ENCODE measurements at places on chromosomes 11 and 22.

DNA sequence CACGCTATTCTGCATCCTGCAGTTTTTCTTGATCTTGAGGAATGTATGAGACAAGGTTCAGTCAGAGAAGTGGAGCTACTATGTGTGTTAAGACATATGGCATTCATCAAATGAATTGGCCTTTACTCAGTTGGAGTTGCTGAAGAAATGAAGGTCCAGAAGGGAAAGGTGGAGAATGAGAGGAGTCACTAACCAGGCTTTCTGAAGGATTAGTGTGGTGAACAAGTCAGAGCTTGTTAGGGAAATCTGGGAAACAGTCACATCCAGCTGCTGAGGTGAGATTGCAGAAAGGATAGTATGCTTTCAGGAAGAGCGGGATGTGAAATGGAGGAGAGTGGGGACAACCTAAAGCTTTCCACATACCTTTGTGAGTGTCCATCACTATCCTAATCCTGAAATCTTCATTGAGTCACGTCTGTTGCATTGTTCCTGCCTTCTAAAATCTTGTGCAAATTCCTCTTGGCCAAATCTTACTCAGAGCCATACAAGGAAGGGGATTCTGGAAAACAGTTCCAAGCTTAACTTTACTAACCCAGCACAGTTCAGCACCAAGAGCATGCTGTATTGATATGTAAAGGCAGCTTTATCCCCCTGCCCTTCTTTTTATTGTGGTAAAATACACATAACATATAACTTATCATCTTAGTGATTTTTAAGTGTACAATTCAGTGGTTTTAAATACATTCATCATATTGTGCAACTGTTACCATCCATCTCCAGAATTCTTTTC, 11.4 kb upstream of the PITPNB start:
- DNase-seq, result no peak

DNA sequence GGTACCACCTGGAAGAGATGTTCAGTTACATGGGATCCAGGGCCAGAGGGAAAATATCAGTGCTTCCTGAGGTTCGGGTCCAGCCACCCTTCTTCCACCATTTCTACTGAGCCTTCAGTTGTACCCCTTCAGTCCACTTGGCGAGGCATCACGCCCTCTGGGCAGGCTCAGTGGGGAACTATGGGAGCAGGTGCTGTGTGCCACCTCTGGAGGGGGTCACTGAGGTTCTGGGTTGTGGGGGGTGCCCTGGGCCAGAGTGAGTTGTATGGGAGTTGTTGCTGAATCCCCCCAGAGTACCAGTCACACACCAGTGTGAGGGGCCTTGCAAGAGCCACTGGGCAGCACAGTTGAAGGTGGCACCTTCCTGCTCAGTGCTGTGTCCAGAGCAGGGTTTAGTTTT, 2.7 kb upstream of the SREBF2 start:
- DNase-seq, result no peak

DNA sequence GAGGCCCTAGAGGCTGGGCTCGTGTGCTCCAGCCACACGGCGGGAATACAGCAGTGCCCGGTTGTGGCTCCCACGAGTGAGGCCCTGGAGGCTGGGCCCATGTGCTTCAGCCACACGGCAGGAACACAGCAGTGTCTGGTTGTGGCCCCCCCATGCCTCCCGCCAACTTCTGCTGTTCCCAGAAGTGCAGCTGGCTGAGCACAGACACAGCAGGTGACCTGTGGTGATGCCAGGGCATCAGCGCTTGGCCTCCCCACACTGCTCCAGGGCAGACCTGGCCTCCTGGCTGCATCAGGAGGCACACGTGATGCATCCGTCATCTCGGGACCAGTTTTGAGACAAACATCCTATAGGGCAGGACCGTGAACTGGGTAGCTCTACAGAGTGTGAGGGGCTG, 110.3 kb downstream of the KCNQ1OT1 start:
- no peak for DNase-seq

- DNase-seq, result no peak
Observed at GRCh38 chr11:115420505-115420904, 83.7 kb downstream of the CADM1 start.

- no peak for DNase-seq
Observed at GRCh38 chr11:2537896-2538724, 93.3 kb downstream of the KCNQ1 start.

GRCh38 chr11:5285703-5286340, 15.9 kb downstream of the OR51B4 start:
- DNase-seq, result no peak

DNA sequence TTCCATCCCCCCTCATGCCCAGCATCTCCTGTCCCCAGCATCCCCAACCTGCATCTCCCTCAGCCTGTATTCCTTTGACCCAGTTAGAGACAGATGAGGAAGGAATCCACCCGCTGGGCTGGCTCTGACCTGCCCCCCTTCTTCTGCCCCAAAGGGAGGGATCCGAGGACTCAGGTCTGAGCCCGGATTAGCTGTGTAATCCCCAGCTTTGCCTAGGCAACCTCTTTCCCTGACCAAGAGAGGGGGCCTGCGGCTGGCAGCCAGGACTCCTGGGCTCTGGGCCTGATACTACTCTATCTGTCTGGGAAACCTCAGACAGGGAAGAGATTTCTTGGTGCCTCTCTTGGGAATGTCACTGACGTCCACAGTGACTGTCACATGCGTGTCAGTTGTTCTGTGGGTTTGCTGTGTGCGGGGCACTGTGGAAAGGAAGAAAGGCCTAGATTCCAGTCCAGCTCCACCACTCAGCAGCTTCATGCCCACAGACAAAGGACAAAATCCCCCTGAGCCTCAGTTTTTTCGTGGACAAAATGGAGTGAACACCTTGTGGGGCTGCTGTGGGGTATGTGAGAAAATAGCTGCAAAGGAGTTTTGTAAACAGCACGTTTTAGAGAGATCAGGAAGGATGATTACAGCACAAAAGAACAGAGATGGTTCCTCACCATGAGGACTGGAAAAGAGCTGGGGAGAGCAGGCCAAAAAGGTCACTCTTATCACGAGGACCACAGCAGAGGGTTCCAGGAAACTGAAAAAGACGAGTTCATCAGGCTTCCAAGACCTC, 1.3 kb upstream of the NDUFV1 start:
- no peak for DNase-seq

- DNase-seq, result no peak
Observed at GRCh38 chr22:36913427-36914389, at the start of gene CSF2RB. Gene CSF2RB (plus strand): TSS chr22:36913628. CDS start chr22:36922208, 8,580 bp downstream.

DNA sequence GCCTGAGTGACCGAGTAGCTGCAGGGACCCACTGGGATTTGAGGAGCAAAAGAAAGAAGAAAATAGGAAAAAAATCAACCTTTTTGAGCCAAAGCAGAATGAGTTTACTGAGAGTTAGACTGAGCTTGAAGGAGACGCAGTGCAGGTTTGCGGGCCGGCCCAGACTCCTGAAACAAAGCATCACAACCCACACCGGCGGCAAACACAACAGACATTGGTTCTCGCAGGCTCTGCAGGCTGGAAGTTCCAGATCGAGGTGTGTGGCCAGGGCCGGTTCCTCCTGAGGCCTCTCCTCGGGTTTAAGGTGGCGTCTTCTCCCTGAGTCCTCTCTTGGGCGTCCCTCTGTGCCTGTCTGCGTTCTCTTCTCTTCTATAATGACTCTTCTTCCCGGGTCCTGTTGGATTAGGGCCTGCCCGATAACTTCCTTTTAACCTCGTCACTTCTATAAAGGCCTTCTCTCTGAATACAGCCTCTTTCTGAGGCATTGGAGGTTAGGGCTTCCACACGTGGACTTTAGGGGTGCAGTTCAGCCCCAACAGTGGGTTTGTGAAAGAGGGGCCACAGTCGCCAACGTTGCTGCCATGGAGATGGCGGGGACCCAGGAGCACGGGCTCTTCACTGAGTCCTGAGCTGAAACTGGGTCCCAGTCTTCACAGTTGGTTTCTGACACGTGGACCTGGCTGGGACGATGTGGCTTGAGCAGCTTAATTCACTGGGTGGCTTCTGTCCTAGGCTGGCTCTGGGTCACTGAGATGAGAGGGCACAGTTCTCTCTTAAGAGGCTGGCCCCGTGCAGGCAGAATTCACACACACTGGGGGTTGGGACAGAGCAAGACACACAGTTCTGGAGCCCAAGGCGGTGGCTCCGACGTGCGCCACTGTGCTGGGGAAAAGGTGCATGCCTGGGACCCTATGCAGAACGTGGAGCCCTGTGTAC, 1047.7 kb downstream of the BRD1 start:
- DNase-seq, result no peak

Measured in esophagus squamous epithelium (tissue), 5 donors.